ENCODE measurements at places on chromosomes 3 and 15. TPM values are rescaled to one million over a fixed set of nuclear protein-coding genes. Genes with fewer than 3 reads are reported as not detected.

- DNase-seq, result no peak
Measured at GRCh38 chr3:41112466-41112865, 86.8 kb upstream of the CTNNB1 start.

NR2E3 gene
- not detected for total RNA-seq

DNA sequence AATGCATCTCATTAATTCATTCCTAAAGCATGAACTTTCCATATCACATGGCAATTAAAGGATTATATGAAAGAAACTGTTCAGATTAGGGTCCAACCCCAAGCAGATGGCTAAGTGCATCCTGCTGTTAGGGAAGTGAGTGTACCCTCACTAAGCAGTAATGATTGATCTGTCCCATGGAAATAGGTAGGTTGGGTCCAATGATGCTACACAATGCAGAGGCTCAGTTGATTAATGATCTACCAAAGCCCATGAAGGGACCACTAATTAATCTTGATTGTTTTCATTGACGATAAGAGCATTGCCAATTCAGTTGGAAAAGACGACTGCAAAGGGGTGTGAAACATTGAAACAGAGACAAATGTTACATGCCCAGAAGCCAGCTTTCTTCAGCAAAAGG is 194.5 kb upstream of the LRTM1 start:
- DNase-seq, result no peak

DNA sequence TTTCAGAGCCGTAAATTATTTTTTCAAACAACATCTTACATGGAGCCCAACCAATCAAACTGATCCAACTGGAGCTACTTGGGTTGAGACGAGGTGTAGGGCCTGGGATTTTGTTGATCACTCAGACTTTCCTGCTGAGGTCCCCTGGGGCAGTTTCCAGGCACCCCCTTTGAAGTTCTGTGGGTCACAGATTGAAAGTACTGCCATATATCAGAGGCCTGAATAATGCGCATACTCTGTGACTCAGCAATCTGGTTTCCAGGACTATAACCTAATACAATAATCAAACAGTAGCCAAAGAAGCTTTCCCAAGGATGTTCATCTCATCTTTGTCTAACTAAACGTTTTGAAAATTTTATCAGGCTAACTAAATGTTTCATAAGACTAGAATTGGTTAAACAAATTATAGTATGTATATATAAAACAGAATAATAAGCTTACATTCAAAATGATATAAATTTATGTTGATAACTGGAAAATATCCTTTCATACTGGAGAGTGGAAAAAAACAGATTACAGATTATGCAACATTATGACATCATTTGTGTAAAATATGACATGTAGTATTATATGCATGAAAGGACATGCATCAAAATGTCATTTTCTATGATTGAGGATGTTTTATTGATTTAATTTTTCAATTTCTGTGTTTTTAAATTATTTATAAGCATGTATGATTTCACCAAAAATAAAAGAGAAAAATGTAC is 617.1 kb downstream of the NTRK3 start:
- peak; percentile 57 for DNase-seq

DNA sequence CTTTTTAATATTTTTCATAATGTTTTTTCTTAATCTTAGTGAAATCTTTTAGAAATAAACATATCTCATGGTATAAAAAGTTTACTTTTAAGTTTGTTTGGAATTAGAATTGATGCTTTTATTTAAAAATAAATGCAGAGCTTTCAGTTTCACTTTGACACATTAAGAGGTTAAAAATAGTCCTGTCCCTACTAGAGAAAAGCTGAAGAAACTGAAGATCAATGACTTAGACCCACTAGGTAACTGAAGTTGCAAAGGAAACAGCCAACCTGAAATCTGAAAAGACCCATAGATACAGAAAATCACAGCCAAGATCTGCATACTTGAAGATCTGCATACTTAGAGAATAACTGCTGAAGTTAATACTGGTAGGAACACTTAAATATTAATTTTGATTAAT is 237.6 kb downstream of the RAP2B start:
- no peak for DNase-seq

PLA2G4E gene
- total RNA-seq, result not detected

DNA sequence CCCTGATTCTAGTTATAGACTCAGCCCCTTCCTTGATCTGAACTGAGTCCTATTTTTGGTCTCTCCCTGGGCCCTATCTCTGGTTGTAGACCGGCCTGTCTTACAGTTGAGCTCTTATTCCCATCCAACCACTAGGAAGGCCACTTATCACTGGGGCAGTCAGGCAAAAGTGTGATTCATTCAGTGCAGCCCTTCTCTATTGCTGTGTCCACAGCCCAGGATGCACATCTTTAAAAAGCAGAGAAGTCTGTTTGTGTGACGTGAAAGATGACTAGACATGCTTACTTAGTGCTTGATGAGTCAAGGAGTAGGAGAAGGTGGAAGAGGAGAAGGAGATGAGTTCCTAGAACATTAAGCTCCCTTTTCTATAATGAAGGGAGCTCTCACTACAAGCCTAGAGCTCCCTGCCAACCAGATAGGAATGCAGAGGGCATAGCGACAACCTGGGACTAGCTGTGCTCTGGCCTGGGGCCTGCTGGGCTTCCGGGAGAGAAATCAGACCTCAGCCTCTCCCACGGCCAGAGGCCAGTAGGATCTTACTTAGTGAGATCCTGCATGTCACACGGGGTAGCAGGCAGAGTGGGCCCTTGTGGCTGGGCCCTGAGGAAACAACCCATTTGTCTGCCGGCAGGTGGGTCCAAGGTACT is 25.7 kb downstream of the INSYN1 start:
- DNase-seq, result peak; percentile 48

SPTSSB gene
- total RNA-seq, result not detected

GRCh38 chr3:12393894-12394293 is 90.4 kb upstream of the TSEN2 start:
- peak; percentile 49 for DNase-seq

DNA sequence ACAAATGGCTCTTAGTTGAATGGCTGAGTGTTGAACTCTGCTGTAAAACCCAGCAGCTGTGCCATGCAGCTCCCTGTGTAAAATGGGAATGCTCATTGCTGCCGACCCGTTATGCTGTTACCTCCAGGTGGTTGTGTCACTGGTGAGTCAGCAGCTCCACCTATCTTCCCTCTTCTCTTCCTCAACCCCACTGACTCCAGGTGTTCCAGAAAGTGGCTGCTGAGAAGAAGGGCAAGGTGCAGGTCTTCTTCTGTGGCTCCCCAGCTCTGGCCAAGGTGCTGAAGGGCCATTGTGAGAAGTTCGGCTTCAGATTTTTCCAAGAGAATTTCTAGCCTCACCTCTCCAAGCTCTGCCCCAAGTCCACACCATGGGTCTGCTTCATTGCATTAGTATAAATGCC is 41.9 kb downstream of the NOX5 start:
- DNase-seq, result no peak

NKTR gene
- 28.0 TPM for total RNA-seq

COL8A1 gene
- total RNA-seq, result 25.1 TPM

GRCh38 chr15:78685159-78685921 is 44.3 kb upstream of the CHRNB4 start:
- DNase-seq, result no peak

- DNase-seq, result no peak
Measured at GRCh38 chr3:57890874-57891273, 117.3 kb upstream of the FLNB start.

- peak; percentile 89 for DNase-seq
Measured at GRCh38 chr3:66398228-66399025, 102.4 kb downstream of the LRIG1 start.

DNA sequence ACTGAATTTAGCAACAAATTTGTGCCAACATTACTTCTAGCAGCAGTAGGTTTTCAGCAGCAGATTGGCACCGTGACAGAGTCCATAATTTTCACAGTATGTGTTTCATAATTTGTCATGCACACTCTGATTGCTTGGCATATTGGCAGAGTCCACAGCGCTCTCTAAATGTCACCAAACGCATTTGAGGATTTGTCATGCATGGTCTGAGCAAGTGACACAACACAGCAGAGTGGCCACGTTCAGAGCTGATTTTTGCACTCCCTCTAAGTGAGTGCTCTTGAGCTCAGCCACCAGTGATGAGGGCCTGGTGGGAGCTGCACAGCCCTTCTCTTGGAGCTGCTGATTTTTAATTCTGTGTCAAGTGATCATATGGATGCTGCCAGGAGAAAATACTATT is 1270.8 kb downstream of the ROBO1 start:
- DNase-seq, result no peak

HRG gene
- not detected for total RNA-seq

DNA sequence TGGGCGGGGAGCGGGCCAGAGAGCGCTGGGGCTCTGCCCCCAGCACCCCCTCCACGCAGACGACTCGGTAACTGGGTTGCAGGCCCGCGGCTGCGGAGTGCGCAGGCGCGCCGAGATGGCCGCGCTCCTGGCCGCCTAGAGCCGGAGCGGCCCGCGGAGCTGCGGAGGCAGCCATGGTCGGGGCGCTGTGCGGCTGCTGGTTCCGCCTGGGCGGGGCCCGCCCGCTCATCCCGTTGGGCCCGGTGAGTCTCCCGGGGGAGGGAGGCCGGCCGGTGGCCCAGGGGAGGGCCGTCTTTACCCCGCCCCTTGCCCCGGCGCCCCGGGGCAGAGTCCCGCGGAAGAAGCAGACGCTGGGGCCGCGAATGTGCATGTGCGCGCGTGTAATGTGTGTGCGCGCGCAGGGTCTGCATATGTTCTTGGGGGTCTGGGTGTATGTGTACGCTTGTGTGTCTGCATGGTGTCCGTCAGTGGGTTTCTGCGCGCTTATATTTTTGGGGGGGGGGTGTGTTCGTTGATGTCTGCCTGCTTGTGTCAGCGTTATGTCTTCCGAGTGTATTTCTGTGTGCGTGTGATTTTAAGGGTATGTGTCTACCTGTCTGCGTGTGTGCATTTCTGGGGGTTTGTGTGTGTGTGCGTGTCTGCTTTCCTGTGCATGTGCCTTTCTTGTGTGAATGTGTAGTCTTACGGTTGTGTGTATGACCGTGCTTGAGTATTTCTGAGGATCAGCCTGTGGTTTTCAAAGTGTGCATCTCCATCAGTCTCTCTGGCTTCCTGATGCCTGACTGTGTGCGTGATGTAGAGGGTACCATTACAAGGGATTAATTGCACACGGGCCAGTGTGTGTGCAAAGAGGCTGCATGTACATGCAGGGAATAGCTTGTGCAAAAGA is at the start of gene ABHD14A:
ABHD14A (plus strand) TSS at position 102 of the 889 bp plus-strand sequence; CDS start at position 174, 72 bp downstream.
- peak; percentile 72 for DNase-seq

GRCh38 chr15:64997745-64998375 is 8.1 kb upstream of the SPG21 start:
- DNase-seq, result no peak
